ENCODE measurements at places on chromosomes 7 and 10.

DNA sequence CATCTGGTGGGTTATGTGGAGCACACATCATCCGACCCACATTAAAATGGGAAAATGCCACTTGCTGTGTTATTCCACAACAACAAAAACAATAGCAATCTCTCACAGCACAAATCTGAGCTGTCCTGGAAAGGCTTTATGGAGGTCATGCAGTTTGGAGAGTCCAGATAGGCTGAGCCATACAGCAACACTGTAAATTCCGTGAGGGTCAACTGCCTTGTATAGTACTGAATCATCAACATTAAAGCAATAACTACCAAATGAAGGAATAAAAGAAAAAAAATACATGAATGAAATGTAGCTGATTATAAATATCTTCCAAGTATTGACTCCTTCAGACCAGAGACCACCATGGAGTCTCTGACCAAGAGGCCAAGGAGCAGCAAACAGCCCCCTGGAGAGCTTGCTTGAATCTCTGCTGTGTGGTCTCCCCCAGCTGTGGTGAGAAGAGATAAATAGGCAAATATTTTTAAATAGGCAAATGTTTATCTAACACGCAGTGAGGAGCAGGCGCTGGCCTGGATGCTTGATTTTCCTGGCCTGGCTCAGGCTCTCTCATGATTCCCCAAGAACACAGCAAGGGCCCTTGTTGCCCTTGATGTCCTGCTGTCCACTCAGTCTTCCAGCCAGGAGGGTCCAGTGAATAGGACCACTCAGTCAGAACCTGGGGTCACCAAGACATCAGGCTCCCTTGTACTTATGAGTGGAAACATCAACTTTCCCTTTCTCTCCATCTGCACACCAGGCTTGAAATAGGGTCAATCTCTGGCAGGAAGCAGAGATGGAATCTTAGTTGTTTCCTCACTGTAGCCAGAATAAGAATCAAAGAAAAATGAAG is 1021.3 kb downstream of the XPNPEP1 start:
- DNase-seq, result no peak

GRCh38 chr7:97871659-97872024 is 566 bp downstream of the ASNS start:
- no peak for DNase-seq

DNA sequence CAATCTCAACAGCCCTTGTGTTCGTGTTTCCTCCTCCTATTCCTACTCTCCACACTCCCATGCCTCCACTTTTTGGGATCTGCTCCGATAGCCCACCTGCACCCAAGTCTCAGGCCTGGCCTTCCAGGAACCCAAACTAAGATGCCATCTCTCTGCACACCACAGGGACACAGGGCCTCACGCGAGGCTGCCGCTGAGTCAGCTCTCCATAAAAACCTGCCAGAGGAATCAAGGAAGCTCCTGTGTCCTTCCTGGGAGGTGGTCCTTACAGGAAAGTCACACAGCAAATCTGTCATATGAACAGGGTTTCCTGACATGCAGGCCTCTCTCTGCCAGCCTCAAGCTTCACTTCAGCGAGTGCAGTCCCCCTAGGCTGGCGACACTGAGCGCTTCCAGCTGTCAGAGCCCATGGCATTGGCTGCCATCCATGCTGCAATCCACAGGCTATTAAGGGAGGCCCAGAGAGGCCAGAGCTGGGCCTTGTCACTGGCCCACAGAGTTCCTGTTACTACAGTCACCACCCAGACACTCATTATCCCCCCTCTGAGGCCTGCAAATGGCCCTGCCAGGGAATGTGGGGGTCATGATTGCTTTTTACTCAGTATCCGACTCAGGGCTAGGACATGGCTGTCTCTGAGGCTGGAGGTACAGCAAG is 151.4 kb downstream of the OAT start:
- DNase-seq, result no peak

GRCh38 chr10:33187427-33187999 is 147.0 kb downstream of the NRP1 start:
- DNase-seq, result no peak

GRCh38 chr7:99955247-99955646 is 20.6 kb downstream of the AZGP1 start:
- no peak for DNase-seq

DNA sequence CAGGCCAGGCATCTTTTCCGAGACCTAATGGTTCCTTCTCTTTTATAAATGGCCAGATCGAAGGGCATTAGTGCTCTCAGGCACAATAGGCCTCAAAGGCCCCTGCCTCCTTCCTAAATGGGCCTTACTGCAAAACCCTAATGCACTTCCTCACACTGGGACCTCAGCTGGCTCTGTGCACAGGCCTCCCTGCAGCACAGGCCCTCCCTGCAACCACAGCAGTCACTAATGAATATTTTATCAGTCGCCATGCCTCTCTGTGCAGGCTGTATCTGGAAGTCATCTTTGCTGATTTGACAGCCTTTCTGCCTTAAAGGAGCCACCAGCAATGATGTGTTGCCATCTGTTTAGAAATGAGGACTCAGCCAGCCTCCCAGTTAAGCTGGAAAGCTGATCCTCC is 54.9 kb upstream of the SDK1 start:
- no peak for DNase-seq

GRCh38 chr7:1663857-1664651 is 6.0 kb upstream of the ELFN1 start:
- DNase-seq, result no peak

- DNase-seq, result peak; percentile 55
Measured at GRCh38 chr7:17144322-17144721, 154.1 kb upstream of the AHR start.

- DNase-seq, result no peak
Measured at GRCh38 chr7:130446259-130446658, 5.4 kb upstream of the CEP41 start.

GRCh38 chr7:14507617-14508016 is 394.9 kb downstream of the DGKB start:
- no peak for DNase-seq

GRCh38 chr7:11689096-11689495 is 142.9 kb downstream of the THSD7A start:
- no peak for DNase-seq

DNA sequence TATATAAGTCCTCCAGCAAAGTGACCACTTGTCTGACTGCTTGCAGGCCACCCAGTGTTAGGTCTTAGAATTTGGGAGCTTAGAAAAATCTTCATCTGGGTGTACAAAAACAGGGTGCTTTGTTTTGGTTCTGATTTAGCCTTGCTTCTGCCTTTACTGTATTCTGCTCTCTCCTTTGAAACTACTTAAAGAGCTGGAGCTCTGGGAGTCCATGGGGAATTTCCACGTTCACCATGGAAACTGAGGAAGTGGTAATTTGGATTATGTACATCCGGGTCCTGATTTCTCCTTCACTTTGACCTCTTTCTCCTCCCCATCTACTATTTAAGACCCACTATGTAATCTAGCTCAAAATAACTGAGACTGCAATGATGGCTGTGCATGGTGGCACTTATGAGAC is 103.0 kb downstream of the JAZF1 start:
- no peak for DNase-seq

DNA sequence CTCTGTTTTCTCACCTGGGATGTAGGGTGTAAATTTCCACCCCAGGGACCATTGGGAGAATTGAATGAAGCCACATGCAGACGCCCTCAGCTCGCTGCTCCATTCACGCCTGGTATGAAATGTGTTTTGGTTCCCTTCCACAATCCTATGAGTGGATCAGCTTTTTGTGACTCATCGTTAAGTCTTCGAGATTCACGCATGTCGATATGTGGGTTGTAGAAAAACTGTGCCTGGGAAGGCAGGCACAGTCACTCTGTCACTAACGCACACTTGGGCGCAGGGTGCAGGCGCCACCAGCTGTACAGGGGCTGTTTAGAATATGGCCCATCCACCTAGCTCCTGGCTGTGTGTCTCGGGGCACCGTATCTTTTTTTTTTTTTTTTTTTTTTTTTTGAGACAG is 64.2 kb upstream of the SH2B2 start:
- DNase-seq, result no peak

DNA sequence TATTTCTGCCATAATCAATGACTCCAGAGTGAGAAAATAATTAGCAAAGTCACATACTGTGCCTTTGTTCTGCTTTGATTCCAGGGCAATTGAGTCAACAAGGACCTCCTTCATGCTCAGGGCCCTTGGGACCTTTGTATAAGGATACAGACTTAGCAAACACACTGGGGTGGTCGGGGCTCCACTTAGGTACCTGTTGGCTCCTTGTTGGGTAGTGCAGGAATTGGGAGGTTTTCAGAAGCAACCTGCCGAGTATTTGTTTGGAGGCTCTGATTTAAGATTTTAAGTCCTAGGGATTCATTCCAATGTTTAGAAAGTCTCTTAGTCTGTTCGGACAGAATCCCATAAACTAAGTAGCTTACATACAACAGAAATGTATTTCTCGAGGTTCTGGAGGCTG is 3.0 kb downstream of the ADCK2 start:
- DNase-seq, result no peak

DNA sequence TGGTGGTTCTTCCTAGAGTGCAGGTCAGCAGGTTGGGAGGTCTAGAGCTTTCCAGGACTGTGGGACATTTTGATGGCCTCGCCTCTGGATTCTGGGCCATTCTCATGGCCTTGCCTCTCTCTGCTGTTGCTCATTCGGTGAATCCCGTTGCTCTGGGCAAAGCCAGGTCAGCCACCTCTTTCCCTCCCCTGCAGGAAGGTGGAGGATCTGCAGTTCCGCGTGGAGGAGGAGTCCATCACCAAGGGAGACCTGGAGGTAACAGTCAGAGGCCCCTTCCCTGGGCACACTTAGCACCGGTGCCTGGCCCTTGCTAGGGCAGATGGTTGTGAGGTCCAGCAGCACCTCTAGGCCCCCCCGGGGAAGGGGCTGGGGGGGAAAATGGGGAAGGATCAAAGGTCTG is 74.9 kb downstream of the CLIP2 start:
- peak; percentile 36 for DNase-seq

DNA sequence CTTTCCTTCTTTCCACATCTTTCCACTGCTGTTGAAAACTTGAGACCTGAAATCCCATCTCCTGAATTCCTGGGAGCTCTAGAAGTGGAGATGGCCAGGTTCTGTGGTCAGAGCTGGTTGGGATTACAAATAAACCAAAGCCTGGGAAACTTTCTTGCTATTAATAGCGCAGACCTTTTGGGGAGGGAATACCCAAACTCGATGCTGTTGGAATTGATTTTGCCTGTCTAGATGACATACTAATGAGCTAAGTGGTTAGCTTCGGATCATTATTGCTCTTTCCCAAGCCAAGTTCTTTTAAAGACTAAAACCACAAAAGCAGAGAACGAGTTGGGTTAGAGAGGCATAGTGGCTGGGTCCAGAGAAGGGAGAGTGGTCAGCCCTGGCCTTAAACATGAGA is 76.6 kb downstream of the TCF7L2 start:
- no peak for DNase-seq

GRCh38 chr10:59997827-59998525 is 91.6 kb upstream of the CCDC6 start:
- no peak for DNase-seq

Measured in NB4 (cell line).